Trophoblast cell (in vitro differentiated cells and primary cell): ENCODE measurements at places on chromosomes 4 and X.

DNA sequence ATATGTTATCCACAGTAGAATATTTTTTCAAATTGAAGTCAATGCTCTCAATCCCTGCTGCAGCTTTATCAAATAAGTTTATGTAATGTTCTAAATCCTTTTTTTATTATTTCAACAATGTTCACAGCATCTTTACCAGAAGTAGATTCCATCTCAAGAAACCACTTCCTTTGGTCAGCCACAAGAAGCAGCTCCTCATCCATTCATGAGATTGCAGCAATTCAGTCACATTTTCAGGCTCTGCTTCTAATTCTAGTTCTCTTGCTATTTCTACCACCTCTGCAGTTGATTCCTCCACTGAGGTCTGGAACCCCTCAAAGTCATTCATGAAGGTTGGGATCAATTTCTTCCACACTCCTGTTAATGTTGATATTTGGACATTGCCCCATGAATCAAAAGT is 2301.3 kb upstream of the TENM3 start:
- DNase-seq: no peak

DNA sequence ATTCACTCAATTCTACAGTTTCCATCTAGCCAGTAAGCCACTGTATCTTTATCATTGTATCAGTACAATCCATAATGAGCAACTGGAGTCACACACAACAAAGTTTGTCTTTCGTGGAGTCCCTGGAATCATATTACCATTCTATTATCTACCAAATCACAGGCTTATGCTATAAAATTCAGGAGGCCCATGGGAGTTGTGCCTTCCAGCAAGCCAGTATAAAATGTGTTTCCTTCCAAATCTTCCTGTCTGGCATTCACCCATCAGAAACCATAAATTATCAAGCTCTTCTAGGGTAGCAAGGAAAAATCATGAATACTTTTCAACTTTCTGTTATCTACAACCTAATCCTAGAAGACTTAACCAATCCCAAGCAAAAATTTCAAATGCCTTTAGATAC is 1383.3 kb upstream of the PCDH7 start:
- no peak for DNase-seq

DNA sequence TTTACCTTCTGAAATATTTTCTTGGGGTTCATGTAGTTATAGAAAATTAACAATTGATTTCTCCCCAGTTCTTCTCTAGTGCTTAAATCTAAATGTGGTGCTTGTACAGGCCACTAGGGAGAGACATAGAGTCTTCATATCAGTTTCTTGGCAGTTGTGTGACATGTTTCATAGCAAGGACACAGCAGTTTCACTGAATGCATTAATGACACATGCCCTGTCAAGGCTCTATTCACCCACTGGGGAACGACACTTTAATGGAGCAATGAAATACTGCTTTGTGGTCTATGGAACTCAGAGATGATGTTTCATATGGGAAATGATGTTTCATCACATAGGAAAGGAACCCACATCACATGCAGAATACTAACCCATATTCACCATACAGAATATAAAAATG is 2.8 kb downstream of the VEGFC start:
- no peak for DNase-seq

DNA sequence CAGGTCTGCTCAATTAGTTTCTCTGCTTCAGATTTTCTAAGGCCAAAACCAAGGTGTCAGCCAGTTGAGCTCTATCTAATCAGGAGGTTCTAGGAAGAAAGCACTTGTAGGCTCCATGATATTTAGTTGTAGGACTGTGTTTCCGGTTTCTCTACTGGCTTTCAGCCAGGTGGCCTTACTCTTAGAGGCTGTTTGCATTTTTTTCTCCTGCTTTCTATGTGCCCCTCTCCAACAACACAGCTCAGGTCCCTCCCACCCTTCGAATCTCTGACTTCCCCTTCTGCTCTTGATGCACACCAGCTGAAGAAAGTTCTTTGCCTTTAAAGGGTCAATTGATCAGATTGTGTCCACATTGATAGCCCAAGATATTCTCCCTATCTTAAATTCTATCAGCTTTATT is 245.2 kb downstream of the RAB28 start:
- DNase-seq: no peak

- no peak for DNase-seq
Observed at GRCh38 chr4:8702516-8703400, 110.2 kb downstream of the CPZ start.

DNA sequence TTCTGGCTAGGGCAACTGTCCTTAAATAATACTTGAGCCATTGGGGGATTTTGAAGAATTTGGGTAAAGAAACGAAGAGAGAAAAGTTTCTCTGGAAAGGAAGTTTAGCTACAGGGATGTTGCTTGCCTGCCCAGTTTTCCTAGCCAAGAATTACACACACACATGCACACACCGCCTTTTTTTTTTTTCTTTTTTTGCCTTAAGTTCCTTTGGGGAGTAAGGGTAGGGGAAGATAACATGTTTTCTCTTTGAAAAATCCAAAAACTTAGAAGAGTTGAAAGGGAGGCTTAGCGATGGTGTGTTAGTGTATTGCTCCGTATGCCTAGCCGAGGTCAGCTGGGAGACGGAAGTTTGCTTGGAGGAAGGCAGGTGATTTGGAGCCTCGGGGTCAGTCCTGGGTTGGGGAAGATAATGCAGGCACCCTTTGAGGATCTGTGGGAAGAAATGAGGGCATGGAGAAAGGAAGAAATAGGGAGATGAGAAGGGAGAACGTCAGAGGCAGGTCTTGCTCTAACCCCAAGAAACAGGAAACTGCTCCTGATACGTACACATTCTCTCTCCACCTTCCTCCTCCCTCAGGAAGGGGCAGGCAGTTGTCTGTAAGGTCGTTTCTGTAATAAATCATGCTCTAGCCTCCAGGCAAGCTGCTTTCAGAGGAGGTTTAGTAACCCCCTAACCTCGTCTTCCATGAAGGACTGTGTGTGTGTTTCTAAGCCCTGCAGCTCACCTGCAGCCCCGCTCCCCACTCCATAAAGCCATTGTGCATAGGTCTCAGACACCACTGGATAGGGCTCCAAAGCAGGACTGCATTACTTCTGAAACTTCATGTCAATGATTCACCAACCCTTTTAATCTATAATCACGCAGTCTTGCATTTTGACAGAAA is 10.5 kb downstream of the KLF3 start:
- DNase-seq: peak; percentile 33

DNA sequence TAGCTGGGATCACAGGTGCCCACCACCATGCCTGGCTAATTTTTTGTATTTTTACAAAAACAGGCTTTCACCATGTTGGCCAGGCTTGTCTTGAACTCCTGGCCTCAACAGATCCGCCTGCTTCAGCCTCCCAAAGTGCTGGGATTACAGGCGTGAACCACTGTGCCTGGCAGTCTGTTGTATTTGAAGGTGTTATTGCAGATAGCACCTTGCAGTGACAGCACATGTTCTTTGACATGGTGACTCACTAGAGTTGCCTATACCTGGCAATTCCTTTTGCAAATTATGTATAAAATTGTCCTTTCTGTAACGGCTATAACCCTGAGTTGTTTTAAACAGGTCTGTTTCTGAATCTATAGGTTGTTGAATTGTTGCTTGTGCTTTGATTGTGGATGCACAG is 7.9 kb downstream of the OGT start:
- DNase-seq: no peak

DNA sequence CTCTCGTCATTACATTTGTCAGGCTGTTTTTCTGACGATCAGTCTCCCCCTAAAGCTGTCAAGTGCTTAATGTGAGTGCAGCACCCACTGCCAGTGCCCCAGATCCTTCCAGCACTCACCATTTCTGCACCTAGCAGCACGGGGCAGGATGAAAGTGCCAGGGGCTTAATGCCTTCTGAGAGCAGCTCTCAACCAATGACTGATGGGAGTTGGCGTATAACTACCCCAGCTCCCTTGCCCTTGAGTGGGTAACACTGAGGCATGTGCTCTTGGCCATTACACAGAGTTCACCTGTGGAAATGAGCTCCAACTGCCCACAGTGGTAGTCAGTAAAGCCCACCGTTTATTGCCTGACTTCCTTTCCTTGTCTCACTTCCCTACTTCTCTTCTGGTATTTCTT is 226.2 kb upstream of the BCOR start:
- no peak for DNase-seq

- DNase-seq: no peak
Observed at GRCh38 chr4:184190711-184191110, 27.0 kb downstream of the ENPP6 start.

DNA sequence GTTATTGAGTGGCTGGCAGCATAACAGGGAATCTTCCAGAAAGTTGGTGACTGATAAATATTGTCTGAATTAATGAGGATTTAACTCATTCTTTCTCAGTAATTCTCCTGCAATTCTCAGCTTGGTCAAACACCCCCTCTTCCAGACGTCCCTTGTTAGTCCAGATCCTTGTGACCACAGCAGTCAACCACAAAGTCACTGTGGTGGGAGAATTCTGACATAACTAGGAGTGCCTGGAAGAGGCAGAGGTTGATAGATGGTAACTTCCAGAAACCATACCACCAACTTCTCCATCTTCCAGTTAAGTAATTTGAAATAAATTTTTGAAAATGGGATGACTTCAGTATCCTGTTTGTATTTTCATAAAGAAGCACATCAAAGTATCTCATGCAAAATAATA is 90.1 kb downstream of the CEP44 start:
- DNase-seq: no peak

DNA sequence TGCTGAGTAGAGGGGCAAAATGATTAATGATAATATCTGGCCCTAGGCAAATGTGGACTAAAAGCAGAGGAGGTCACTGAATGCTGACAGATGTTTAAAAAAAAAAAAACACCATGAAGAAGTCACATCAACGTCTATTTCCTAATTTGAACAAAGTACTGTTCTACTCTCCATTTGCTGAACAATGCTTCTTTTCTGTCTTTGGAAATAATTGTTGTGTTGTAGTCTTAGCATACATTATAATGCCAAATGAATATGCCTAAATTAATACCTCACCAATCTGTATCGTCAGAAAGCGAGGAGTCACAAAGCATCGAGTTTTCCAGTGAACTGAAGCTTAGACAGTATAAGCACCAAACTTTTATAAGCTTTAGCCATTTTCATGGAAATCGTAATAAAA is 140.9 kb upstream of the JADE1 start:
- DNase-seq: no peak

DNA sequence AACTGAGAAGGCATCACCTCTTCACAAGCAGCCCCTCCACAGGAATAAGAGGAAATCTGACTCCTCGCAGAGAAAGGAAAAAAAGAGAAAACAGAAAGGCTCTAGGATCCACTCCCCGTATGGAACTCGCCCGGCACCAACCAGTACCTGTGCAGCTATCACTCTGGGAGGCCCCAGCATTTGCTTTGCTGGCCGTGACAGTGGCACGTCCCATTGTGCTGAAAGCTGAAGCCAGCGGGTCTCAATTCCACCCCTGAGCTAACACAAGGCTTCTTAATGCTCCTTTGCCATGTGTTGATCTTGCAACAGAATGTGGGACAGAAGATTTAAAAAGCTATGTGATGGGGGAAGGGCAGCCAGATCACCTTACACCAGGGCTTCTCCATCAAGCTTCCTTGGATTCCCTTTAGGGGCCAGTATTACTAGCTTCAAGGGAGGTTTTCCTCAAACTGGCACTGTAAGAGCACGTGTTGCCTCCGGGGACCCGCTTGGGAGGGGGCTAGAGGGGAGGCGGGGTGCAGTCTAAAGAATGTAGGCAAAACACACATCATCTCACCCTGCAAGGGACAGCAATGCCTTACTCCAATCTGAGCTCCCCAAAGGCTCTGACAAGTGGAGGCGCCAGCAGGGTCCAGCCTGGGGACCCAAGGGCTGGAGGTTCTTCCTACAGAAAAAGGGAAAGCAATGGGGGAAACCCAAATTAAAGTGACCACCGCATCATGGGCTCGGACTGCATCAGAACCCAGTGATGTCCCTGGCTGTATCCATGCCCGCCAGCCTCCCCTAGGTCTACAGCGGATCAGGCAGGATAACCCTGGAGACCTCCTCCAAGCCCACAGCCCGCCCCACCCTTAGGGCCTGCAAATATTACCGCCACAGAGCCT is 1.2 kb downstream of the USP46 start:
- DNase-seq: no peak
